ENCODE measurements at places on chromosomes 7 and 10. TPM values are rescaled to one million over a fixed set of nuclear protein-coding genes. Genes with fewer than 3 reads are reported as not detected.

- H3K27ac ChIP-seq: no peak overlapping the region
- DNase-seq: no peak
- no peaks in the 10 kb centered on the region for H3K27me3 ChIP-seq
Measured at GRCh38 chr10:71236286-71236685, 23.9 kb downstream of the UNC5B start.

- no peak overlapping the region for H3K27ac ChIP-seq
- no peaks in the 10 kb centered on the region for H3K4me1 ChIP-seq
- H3K4me3 ChIP-seq: no peak overlapping the region
- no peaks in the 10 kb centered on the region for H3K36me3 ChIP-seq
- peak; percentile 36 for DNase-seq
- H3K27me3 ChIP-seq: no peaks in the 10 kb centered on the region
Measured at GRCh38 chr7:157522954-157523353, 186.2 kb downstream of the DNAJB6 start.

DNA sequence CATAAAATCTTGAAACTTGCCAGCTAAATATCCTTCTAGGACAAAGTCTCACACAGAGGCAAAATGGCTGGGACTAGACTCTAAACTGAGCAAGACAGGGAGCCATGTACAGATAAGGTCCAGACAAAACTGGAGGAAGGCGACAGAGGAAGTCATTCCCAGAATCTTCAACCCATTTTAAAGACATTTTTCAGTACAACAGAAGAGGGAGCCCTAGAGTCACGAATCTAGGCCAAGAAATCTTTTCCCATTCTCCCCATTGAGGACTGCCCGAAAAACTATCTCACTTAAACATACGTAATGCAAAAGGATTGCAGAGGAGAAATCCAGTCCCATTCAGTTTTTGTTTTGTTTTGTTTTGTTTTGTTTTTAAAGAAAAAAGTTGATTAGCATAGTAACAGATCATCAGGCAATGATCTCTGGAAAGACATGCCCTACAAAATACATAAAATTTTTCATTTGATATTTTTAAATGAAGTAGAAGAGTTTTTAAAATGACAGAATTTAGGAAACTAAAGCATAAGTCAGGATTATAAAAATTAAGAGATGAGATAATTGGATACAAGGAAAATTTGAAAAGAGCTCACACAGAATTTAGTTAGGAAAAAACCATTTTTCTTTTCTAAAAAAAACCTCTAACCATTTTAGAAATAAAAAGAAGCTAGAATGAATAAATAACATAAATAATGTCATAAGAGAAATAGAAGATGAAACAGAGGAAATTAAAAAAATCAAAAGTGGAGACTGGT, 16.9 kb upstream of the PRF1 start:
- DNase-seq: no peak
- H3K4me1 ChIP-seq: no peaks in the 10 kb centered on the region
- H3K27ac ChIP-seq: no peak overlapping the region
- no peaks in the 10 kb centered on the region for H3K27me3 ChIP-seq

DNA sequence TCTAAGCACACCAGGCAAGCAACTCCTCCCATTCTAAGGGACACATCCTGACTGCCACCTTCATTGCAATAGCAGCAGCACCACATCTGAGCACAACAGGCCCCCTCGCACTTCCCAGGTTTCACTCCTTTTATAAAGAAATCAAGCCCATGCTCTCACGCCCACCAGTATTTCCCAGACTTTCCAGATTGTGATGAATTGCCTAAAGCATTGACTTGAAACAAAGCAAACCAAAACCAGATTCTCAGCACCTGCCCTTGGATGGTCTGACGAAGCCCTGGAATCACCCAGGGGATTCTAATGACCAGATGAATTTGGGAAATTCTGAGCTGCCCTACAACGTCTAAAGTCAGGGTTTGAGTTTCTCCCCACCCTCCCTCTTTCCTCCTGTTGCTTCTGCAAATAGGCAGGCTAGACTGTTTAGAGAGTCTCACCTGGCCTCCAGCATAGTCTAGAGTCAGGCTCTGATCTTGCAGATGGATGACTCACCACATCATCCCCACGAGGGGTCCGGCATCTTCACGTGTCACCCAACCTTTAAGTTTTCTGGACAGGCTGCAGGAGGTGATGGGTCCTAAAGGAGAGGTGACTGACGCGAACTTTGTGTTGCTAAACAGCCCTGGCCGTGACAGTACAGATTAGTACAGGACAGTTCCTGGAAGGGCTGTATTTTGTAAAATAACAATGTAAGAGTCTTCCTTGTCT, 198.0 kb downstream of the SKIDA1 start:
- no peak overlapping the region for H3K4me3 ChIP-seq
- no peak overlapping the region for H3K27ac ChIP-seq
- H3K36me3 ChIP-seq: no peaks in the 10 kb centered on the region
- no peaks in the 10 kb centered on the region for H3K27me3 ChIP-seq
- no peak for DNase-seq
- H3K4me1 ChIP-seq: no peaks in the 10 kb centered on the region

Gene CNOT4
- 22.2 TPM for total RNA-seq

Measured in breast epithelium (tissue), 4 donors.